ENCODE measurements at places on chromosomes 16 and 17. TPM values are rescaled to one million over a fixed set of nuclear protein-coding genes. Genes with fewer than 3 reads are reported as not detected.
A peak's percentile ranks its signal among the peaks of the same experiment; 100 is the strongest.

Gene SLC46A1
- 16.9 TPM for total RNA-seq

Gene SLC12A3
- 0.15 TPM for total RNA-seq

Gene SLC13A2
- total RNA-seq = not detected

Gene TEX14
- not detected for total RNA-seq

Gene HLF
- total RNA-seq = 0.13 TPM

Gene C17orf67
- 3.4 TPM for total RNA-seq

Gene RAC3
- 39.4 TPM for total RNA-seq

Gene CSH2
- total RNA-seq = not detected

Gene WDR90
- total RNA-seq = 58.9 TPM

DNA sequence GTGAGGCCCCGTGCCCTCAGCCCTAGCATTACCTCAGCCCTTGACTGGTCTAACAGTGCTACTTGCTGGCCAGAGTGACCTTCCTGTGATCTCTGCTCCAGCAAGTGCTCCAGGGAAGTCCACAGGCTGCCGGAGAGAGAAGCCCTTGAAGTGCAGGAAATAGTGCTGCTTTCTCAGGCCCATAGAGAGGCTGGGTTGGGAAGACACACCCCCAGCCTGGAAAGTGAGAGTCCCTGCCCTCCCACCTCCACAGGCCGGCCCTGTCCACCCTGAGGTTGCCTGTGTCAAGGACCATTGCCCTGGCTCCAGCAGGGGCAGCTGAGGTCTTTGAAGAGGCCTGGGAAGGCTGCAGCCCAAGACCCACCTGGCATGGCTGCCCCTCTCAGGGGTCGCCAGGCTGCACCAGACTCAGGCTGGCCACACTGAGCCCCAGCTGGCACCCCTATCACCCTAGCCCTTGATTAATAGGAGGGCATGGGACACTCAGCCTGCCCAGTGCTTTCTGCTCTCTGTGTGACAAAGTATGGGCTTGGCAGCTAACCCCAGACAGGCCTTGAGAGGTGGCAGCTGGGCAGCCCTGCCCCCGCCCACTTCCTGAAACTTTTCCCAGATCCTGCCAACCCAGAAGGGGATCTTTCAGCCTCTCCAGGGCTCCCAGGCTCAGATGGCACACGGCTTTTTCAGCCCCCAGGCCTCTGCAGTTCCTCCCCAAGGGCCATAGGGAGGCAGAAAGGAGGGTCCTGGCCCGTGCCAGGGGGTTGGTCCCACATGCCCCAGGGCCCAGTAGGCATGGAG lies 21.7 kb downstream of the ATP6V0D1 start:
- no peak for DNase-seq

GRCh38 chr16:680625-680945 lies 375 bp downstream of the STUB1 start:
- no peak for DNase-seq

- peak; percentile 88 for DNase-seq
Measured at GRCh38 chr17:4327606-4328005, 38.9 kb downstream of the UBE2G1 start.

- DNase-seq = no peak
Measured at GRCh38 chr17:17609121-17609520, 17.6 kb upstream of the PEMT start.

- no peak for DNase-seq
Measured at GRCh38 chr16:58970775-58971174, 236.7 kb upstream of the GOT2 start.

- no peak for DNase-seq
Measured at GRCh38 chr16:621526-622105, 9.2 kb upstream of the WFIKKN1 start.

GRCh38 chr17:12402963-12403622 lies 262.6 kb upstream of the MYOCD start:
- DNase-seq = no peak

- DNase-seq = peak; percentile 13
Measured at GRCh38 chr17:67602974-67603373, 114.8 kb upstream of the NOL11 start.

- no peak for DNase-seq
Measured at GRCh38 chr16:26129997-26130396, 438.2 kb downstream of the HS3ST4 start.

- no peak for DNase-seq
Measured at GRCh38 chr17:68352041-68352440, 60.7 kb downstream of the ARSG start.

- DNase-seq = no peak
Measured at GRCh38 chr17:61305024-61305423, 94.6 kb upstream of the TBX2 start.

- DNase-seq = no peak
Measured at GRCh38 chr16:31704138-31704537, 169.5 kb upstream of the ZNF267 start.

- no peak for DNase-seq
Measured at GRCh38 chr17:81904600-81905423, 2.8 kb downstream of the NPB start.

DNA sequence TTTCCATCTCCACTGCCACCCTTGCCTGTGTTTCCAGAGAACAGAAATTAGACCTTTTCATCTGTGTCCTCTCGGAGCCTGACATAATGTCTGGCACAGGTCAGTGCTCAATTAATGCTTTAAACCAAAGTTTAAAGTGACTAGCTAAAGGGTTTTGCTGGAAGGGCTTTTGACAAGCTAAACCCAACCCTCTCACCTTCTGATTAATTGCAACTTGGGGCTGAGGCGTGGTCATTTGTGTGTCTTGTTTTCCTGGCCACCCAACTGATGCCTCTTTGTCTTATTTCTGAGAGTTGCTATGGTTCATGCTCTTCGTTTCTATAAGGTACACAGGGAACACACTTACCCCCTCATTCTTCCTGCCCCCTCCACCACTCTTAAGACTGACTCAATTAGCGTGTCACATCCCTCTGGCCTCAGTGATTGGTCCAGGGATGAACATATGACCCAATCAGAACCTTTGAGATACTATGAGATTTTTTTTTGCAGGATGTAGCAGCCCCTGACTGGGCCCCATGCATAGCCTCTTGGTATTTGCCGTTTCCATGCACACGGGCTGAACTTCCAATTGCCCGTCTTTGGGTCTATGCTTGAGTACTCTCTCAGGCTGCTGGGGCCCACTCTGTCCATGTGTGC lies 15.8 kb upstream of the BRD7 start:
- no peak for DNase-seq

- no peak for DNase-seq
Measured at GRCh38 chr16:70476272-70477020, 22.1 kb downstream of the FCSK start.

DNA sequence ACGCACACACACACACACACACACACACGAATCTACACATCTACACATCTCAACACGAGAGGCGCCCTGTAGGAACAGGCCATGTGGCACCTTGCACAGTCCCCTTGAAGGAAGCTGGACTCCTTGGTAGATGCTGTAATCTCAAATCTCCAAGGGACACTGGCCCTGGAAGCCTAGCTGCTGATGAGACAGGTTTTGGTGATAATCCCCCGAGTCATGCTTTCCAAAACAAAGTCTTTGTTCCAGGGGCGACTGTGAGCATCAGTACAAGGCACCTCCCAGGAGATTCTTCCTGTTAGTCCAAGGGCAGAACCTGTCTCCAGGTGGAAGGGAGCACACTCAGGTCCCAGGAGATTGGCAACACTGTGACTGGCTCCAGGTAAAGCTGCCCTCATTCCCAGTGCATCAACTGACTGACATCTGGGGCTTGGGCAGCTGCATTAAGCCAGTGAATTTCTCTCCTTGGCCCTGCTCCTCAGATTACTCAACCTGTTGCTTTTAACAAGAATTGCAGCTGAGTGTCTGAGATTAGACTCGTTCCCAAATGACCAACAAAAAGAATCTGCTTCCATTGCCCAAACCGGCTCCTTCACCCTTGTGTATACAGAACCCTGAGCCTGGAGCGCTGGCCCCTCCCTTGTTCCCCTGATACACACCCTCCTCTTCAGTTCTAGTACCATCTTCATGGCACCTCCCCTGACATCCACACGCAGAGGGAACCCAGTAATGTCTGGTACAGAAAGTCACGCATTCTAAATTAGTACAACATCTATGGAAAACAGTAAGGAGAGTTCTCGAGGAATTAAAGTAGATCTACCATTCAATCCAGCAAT lies 13.9 kb upstream of the TNRC6C start:
- no peak for DNase-seq

GRCh38 chr17:77083531-77083930 lies 57.2 kb upstream of the SEC14L1 start:
- DNase-seq = no peak

GRCh38 chr16:87700406-87701077 lies 65.2 kb downstream of the KLHDC4 start:
- no peak for DNase-seq

DNA sequence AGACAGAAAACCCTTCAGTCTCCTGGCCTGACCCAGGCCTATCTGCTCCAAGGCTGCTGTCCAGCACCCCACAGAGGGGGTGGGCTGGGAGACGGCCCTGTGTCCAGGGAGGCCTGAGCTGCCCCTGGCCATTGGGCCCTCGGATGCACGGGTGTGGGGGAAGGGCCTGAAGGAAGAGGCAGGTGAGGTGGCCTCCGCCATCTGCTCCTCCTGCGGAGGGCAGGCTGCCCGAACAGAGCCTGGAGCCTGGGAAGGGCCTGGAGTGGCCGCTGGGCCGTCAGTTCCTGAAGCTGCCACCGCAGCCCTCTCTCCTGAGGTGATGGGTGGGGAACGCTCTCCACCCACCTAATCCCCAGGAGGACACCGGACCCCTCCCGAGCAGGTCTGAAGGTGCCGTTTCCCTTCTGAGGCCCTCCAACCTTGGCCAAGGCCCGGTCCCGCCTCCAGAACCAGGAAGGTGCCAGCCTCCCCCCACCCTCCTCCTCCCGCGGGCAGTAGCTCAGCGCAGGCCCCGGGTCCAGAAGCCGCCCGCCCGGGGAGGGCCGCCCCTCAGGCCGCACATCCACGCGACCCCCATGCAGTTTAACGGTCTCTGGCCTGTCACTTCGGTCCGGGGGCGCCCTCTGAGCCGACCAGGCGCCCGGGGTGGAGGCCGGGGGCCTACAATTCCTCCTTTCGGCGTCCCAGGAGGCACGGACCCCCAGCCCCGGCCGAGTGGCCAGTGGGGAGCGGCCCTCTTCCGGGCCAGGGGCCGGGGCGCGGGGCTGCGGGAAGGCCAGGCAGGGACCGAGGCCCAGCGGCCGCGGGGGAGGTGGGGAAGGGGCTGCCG lies 835 bp downstream of the FBXL16 start:
- no peak for DNase-seq

DNA sequence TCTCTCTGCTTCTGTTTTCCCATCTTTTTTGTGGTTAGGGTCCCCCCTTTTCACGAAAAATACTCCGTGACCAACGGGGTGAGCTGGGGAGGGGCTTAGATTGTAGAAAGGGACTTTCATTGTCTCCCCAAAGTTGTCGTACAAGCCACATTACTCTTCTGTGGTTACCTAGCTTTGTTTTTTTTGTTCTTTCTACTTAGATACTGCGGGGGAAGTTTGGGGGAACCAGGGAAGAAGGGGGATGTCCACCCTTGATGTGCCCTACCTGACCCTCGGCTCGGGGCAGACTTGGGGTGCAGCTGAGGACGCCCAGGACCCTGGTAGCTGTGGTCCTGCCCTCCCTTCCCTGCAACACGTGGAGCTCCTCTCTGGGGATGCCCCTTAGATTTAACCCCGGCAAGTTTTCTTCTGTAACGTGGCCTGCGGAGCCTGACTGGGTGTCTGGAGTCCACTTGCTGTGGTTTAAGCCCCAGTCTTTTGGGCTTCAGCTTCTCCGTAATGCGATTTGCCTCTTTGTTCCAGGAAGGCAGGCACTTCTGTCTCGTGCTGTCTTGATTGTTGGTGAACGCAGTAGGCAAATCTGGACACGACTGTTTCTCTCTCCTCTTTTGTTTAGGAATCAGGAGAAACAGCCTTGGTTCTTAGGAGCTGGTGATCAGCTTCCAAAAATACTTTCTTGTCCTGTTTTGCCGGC lies 892 bp downstream of the ABCC1 start:
- DNase-seq = no peak

DNA sequence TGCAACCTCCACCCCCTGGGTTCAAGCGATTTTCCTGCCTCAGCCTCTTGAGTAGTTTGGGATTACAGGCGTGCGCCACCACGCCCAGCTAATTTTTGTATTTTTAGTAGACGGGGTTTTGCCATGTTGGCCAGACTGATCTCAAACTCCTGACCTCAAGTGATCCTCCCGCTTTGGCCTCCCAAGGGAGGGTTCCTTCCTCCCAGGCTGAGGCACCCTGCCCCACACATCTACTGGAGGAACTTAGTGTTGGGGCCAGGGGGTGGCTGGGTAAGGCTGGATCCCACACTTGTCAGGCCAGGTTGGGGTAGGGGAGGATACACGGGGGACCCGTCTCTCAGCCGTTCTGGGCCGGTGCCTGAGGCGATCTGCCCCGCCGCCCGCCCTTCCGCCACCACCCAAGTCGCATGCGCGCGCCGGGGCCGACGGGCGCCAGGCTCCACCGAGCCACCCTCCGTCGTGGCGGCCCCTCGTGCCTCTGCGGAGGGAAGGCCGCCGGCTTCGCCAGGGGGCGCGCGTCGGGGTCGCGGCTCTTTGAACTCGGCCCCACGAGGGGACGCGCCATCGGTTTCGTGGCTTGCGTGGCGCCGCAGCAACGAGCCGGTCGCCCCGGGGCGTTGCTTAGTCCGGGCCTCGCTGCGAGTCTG lies 15.9 kb downstream of the GRB7 start:
- DNase-seq = no peak

DNA sequence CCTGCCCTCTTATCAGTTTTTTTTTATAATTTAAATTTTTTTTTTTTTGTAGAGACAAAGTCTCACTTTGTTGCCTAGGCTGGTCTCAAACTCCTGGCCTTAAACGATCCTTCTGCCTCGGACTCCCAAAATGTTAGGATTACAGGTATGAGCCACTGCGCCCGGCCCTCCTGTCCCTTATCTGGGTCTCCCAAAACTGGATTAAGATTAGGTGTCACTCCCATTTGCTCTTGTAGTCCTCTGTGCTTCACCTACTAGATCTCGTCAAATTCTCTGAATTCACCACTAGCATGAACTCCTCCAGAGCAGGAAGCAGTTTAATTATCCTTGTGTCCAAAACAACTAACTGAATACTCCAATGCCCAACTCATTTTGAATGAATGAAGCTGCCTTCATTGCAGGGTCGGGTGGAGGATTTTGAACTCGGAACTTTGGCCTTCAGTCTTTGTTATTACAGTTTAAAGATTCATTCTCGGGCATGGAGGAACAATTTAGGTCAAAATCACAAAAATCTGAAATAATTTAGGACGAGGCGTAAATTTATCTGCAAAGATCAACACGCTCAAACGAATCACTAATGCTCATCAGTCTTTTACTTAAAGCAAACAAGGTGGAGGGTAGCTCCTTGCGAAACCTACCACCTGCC lies 802 bp upstream of the ATXN2L start:
- no peak for DNase-seq

- DNase-seq = no peak
Measured at GRCh38 chr16:84737192-84738011, 37.6 kb downstream of the USP10 start.

- peak; percentile 30 for DNase-seq
Measured at GRCh38 chr16:81204798-81205680, 33.5 kb upstream of the BCO1 start.

Measured in Panc1 (cell line).